ENCODE measurements at places on chromosomes 5 and 9.

GRCh38 chr5:151523335-151523734 is 67.8 kb downstream of the FAT2 start:
- DNase-seq = no peak

- DNase-seq = no peak
Observed at GRCh38 chr5:35771300-35771699, 85.4 kb upstream of the IL7R start.

- no peak for DNase-seq
Observed at GRCh38 chr9:113715086-113715485, 161.0 kb upstream of the ZNF618 start.

DNA sequence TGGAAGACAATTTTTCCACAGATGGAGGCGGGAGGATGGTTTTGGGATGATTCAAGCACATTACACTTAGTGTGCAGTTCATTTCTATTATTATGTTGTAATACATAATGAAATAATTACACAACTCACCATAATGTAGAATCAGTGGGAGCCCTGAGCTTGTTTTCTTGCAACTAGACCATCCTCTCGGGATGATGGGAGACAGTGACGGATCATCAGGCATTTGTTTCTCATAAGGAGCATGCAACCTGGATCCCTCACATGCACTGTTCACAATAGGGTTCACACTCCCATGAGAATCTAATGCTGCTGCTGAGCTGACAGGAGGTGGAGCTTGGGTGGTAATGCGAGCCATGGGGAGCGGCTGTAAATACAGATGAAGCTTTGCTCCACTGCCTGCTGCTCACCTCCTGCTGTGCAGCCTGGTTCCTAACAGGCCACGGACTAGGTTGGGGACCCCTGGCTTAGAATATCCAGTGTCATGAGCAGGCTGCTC is 1.6 kb downstream of the STKLD1 start:
- DNase-seq = no peak

GRCh38 chr5:67170767-67171166 is 25.8 kb downstream of the CD180 start:
- DNase-seq = no peak

DNA sequence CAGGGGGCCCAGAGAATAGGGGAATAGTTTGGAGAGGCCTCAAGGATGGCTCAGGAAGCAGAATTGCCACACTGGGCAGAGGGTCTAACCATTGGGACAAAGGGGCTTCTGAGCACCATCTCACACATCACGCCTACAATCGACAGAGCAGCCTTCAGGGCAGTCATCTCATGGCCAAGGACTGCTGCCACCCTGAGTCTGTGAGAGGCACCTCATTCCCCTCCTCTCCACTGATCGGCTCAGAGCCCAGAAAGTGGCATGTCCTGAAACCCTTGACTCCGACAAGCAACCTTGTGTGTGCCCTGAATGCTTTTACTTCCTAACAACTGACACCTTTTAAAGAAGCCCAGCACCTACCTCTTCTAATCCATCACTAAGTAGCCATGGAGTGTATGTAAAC is 128.9 kb upstream of the PTPN3 start:
- DNase-seq = no peak

GRCh38 chr9:4126184-4126865 is 173.5 kb downstream of the GLIS3 start:
- no peak for DNase-seq

DNA sequence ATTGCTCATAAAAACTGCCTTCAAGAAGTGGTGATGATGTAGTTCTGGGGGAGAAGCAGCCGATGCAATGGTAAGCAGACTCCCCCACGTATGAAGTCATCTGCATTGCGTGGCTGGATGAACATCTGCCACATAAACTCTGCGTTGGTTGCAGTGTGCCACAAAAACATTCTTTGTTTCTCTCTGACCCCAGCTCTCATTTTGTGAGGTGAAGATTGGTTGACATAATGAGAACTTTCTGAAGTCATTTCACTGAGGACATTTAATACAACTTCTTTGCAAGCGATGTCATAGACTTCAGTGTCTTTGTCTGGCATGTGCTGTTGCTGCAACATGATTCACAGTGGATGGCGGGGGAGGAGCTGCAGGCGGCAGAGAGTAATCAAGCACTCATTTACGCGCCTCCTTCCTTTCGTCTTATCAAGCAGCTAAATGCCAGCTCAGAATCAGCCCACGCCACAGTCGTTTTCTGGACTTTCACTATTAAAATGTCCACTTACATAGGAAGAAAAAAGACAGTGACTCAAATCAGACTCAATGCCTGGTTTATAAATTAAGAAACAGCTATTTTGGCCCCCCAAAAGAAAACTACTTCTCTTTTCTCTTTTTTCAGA is 91.5 kb upstream of the NFIL3 start:
- no peak for DNase-seq

DNA sequence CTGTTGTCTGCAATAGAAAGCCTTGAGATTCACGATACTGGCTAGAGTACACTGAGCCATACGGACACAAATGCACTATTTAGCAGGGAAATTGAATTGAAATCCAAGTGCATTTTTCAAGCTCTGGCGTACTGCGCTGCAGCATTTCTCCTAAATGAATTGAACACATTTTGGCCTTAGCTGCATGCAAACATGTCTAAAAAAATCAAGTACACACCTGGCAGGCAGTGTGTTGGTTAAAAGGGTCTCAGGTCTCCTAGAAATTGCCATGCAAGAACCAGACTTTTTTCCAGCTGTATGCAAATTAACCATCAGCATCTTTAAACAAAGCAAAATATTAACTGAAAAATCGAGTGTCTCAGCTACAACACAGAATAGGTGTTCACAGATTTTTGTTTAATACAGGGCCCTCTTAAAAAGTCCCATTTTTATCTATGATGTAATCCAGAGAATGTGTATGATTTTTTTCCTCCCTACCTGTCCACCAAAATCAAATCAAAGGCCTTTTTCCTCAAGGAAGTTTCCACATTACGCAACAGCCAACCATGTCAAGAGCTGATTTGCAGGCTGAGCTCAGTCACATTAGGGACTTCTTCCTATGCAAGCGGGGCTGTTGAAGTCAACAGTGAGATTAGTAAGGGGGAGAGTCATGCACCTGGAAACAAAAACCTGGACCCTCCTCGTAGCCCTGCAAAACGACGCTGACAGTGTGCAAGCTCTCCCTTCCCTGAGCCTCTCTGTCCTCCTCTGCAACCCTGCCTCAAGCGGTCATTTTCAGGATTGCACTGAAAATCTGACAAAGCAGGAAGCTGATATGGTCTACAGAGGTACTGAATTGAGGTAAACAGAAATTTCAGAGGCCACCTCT is 14.1 kb upstream of the SFXN1 start:
- no peak for DNase-seq
